Esophagus squamous epithelium (tissue), 5 donors: ENCODE measurements at places on chromosomes 5 and 9.
A peak's percentile ranks its signal among the peaks of the same experiment; 100 is the strongest.

DNA sequence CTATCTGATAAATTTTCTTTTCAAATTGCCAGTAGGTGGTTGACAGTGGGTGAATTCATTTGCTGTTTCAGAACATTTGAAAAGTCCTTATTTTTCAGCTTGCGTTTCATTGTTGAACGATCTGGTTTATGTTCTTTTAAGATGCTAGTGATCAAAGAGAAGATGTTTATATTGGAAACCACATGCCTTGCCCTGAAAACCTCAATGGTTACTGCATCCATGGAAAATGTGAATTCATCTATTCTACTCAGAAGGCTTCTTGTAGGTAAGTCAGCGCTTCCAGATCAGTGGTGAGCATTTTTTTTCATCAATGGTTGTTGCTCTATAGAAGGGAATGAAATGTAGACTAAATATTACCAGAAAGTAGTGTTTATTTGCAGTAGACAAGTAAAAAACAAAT lies 16.6 kb upstream of the CAVIN4 start:
- DNase-seq: no peak

GRCh38 chr5:97480313-97480712 lies 297.3 kb upstream of the RIOK2 start:
- no peak for DNase-seq

DNA sequence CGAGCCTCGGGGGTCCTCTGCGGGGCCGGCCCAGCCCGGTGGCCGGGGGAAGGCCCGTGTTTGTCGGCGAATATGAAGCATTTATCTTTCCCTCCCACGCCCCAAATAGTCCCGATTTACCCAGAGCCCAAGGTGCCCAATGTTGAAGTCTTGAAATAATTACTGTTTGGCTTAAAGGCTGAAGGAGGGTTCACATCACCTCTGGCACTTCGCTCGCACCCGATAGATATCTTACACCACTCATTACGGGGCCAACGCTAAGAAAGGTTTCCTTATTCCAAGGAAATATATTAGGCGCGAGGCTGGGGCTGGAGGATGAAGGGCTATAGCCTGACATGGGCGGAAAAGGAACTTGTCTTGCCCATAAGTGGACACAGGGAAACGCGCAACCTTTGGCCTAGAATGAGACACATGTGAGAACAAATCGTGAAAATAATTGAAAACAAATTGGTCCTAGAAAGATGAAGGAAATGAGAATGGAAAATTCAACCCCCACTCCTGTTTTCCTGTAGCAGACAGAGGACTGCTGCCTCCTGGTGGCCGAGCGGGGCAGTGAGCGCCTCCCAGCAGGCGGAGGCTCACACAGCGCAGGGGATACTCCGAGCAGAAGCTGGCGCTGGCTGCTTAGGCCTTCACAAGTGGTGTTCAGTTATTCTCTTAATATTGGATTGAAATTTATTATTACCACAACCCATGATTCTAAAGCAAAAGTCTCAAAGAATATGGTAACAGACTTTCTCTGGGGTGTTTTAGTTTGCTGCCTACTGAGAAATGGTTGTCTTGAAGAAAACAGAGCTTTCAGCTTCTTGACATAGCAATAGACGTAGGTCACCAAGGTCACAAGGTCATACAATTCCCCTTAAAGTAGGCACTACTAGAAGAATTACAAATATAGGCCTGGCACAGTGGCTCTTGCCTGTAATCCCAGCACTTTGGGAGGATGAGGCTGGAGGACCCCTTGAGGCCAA lies 7.9 kb downstream of the CCL21 start:
- DNase-seq: peak; percentile 13

DNA sequence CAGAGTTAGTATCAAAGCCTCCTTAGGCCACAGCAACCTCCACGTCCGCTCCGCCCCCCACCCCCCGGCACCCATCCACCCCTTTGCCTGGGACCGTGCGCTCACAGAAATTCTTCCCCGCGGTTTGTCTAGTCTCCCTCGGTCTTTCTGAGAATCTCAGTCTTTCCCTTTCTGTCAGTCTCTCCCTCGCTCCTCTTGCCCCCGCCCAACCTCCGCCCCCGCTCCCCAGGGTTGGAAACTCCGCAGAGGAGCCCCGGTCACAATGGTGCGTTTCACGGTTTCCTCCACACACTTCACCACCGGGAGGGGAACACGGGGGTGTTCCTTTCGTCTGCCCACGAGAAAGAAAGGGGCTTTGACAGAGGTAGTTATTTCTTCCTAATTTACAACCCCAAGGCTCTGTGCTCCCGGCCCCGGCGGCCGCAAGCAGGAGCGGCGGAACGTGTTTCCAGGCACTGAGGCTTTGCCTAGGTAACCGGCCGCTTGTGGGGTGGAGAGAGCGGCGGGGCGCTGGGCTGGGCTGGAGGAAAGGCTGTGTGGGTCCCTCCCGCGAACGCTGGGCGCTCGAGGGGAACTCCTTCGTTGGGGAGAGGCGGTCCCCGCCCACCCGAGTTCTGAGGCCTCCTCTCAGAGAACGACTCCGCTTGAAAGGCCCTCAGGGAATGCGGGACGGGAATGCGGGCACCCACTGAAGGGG lies 2.1 kb downstream of the NR4A3 start:
- no peak for DNase-seq

DNA sequence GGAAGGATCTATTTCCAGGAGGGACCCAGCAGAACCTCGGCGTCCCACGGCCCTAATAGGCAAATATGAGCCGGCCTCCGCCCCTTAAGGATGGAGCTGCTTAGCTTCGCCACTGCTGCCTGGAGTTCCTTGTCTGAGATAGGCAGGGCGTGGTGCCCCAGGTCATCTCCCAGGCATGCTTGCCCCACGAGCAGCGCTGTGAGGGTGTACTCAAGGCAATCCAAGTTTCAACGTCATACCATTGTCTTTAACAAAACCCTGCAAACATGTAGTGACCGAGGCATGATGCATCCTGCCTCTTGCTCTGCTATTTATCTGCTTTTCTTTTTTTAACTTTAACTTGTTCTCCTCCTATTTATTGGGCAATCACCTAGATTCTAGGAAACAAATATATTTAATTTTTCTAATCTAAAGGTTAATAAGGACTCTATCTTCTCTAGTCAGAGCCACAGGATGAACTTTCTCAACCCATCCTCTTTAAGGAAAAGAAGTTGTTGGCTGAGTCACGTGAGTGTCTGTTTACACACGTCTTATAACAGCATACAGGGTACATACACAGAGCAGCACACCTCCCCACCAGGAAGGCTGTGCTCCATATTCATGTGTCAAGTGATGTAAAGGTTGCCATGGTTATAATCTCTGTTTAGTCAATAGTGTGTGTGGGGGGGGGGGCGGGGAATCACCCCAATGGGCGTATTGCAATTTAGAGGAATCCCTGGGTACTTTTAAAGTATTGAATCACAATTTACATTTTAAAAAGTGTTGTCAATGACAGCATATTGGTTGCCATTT lies 27.3 kb upstream of the ZSWIM6 start:
- no peak for DNase-seq

DNA sequence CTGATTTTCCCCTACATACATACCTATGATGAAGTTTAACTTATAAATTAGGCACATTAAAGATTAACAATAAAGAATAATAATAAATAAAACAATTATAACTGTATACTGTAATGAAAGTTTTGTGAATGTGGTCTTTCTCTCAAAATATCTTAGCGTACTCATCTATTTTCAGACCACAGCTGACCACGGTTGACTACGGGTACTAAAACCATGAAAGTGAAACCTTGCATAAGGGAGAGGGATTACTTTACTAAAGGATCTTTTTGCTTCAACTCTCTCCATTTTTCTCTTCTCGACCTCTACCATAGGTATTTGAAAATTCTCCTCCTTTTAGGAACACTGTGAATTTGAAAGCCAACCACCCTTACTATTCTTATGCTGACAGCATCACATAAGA lies 475.5 kb downstream of the CETN3 start:
- DNase-seq: no peak

- no peak for DNase-seq
These were observed 236.6 kb upstream of the RASEF start for GRCh38 chr9:83299571-83299970.

DNA sequence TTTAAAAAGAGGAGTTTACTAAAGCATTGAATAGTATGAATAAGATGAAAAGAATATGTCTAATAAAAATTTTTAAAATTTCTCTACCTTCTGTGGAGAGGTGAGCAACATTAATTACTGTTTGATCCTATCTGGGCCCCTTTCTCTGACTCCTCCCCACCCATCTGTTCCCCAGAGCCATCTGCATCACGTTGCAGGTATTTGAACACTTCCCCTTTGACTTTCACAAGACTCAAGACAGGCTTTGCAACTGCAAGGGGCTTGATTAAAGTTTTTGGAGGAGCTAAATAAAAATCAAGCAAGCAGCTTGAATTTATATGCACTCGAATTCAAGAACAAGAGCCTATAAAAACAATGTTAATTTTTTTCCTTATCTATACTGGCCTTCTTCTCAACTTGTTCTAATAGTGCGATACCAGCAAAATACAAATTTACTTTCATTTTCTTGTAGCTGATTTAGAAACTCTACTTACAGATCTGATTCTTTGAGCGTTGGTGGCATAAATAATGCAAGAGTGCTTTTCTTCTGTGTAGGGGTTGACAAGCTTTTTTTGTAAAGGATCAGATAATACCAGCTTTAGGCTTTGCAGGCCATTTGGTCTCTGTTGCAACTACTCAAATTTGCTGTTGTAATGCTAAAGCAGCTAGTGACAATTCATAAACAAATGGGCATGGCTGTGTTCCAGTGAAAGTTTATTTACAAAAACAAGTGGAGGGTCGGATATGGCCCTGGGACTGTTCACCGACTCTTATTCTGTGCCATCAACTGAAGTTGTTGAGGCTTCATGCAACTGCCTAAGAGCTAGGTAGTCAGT lies 21.2 kb downstream of the TXNDC8 start:
- no peak for DNase-seq

GRCh38 chr5:136780518-136780917 lies 415.2 kb upstream of the TRPC7 start:
- DNase-seq: no peak

GRCh38 chr5:112064956-112065355 lies 308.0 kb upstream of the NREP start:
- no peak for DNase-seq

GRCh38 chr9:6014670-6015270 lies 654 bp downstream of the RANBP6 start:
- DNase-seq: no peak

- DNase-seq: no peak
These were observed 179.1 kb downstream of the SLIT3 start for GRCh38 chr5:169121630-169122420.

GRCh38 chr9:19180991-19181390 lies 49.5 kb upstream of the DENND4C start:
- DNase-seq: no peak

- no peak for DNase-seq
These were observed 191.7 kb downstream of the CDK5RAP2 start for GRCh38 chr9:120388003-120388855.

GRCh38 chr5:139659695-139660101 lies 11.5 kb downstream of the CXXC5 start:
- DNase-seq: no peak

- DNase-seq: no peak
These were observed 89.6 kb downstream of the CCDC171 start for GRCh38 chr9:15642369-15642962.
